ENCODE measurements at places on chromosomes 6 and 20.

DNA sequence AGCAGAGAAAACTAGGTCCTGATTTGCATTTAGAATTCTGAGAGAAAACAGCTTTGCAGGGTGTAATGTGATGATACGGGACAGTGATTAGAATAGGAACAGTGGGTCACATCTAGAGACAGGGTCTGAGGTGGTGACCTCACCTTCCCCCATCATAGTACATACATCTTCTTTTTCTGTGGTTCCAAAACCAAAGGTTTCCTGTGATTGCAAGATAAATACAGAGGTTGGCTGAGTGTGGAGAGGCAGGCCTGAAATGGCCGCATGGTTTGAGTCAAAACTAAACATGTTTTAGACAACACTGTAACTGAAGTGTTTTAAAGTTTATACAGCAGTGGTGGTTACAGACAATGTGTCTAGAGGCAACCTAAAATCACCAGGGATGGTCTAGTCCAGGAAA is 10.4 kb upstream of the NT5DC1 start:
- DNase-seq = no peak

DNA sequence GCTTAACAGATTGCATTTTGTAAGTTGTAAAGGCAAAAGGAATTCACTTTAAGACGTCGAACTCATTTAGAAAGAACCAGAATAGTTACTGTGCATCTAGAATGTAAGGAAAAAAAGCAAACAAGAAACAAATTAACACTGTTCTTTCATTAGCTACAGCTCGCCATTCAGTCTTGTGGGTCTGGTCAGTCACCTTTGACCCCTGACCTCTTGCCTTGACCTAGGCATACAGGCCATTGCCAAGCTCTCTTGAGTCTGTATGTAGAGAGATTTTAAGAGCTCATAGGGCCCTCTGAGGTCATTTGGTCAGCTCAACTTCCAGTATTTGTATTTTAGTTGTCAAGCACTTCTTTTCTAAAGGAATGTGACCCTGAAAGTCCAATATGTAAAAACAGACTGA is 318.7 kb downstream of the DHX35 start:
- DNase-seq = no peak

GRCh38 chr20:60034231-60035110 is 76.2 kb downstream of the CDH26 start:
- DNase-seq = no peak

DNA sequence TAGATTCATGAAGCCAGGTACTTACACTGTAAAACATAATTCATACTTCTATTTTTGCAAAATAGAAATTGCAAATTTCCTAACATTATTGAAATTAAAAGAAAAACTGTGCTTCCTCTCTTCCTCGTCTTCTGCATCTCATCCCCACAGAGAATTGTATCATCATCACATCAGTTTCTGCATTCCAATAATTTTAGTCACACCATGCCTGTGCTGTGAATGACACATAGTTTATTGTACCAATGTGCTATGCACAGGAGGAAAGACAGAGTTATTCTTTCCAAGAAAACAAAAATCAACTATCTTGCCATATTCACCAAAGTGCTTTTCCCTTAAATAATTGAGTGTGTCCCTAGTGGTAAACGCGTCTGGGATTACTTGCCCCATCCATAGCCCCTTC is 38.1 kb upstream of the FAM135A start:
- no peak for DNase-seq

GRCh38 chr6:157382821-157383220 is 1.8 kb downstream of the ZDHHC14 start:
- no peak for DNase-seq

- no peak for DNase-seq
Observed at GRCh38 chr6:24858177-24858653, 59.5 kb upstream of the ARMH2 start.

DNA sequence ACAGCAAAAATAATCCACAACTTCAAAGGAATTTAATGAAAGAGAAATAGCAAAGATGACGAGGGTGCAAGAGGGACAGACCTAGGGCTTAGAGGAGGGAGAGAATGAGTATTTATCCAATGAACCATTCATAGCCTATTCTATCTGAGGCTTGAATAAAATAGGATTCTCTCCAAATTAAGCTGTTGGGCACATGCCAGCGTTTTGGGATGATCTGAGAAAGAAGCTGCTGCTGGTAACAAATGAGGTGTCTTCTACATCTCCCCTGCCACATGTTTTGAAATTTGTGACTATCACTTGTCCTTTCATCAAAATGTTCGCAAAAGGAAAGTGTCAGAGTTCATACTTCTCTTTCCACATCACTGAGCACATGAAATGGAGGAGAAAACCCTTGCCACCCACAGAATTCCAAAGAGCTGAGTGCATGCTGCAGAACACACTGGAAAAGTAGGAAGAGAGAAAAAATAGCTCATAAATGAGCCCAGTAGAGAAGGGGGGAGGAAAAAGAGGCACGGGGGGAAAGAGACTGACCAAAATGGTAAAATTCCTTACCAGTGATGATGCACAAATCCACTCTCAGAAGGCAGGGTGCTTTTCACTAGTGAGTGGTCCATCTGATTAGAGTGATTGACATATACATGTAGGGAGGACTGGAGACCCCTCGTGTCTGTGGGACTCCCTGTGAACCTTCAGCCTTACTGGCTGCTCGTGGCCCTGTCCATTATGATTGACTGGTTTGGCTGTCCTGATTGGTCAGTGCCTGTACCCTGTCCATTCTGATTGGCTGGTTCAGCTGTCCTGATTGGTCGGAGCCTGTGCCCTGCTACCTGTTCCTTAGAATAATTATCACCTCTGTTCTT is 180.5 kb downstream of the OGFRL1 start:
- no peak for DNase-seq

GRCh38 chr6:43933148-43933885 is 163.3 kb downstream of the VEGFA start:
- DNase-seq = no peak

- no peak for DNase-seq
Observed at GRCh38 chr6:54057058-54057457, 54.2 kb upstream of the MLIP start.

- no peak for DNase-seq
Observed at GRCh38 chr6:128573036-128573435, 52.6 kb upstream of the PTPRK start.

DNA sequence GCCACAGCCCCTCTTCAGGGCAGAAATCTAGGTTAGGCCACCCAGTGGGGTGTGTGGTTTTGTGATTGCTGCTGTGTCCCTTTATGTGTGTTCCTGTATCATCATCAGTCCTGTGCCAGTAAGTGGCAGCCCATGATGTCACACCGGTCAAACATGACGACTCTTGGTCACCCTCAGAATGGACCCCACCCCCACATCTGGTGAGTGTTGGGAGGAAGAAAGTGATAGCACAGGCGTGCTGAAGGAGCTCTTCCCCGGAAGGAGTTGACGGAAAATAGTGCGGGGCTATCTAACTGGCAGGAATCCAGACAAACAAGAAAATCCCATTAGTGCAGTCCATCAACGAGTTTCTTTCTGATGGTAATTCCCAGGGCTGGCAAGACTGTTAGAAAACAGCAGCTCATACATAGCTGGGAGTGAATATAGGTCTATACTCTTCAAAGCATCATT is 33.4 kb upstream of the IL17A start:
- DNase-seq = no peak

- DNase-seq = no peak
Observed at GRCh38 chr6:155444120-155444917, 11.3 kb downstream of the NOX3 start.

GRCh38 chr6:44086931-44087574 is 40.2 kb downstream of the MRPL14 start:
- no peak for DNase-seq

- DNase-seq = no peak
Observed at GRCh38 chr6:128903715-128904114, 20.8 kb downstream of the LAMA2 start.

DNA sequence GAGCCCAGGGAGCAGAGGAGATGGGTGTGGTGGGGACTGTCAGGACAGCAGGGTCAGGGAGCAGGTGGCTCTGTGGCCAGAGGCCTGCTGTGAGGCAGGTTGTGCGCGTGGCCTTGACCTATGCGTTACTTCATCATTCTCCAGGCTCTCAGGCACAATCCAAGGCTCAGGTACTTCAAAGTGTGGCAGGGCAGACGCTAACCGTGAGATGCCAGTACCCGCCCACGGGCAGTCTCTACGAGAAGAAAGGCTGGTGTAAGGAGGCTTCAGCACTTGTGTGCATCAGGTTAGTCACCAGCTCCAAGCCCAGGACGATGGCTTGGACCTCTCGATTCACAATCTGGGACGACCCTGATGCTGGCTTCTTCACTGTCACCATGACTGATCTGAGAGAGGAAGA is 535 bp downstream of the NCR2 start:
- no peak for DNase-seq

- no peak for DNase-seq
Observed at GRCh38 chr6:139699335-139699734, 324.9 kb upstream of the CITED2 start.

DNA sequence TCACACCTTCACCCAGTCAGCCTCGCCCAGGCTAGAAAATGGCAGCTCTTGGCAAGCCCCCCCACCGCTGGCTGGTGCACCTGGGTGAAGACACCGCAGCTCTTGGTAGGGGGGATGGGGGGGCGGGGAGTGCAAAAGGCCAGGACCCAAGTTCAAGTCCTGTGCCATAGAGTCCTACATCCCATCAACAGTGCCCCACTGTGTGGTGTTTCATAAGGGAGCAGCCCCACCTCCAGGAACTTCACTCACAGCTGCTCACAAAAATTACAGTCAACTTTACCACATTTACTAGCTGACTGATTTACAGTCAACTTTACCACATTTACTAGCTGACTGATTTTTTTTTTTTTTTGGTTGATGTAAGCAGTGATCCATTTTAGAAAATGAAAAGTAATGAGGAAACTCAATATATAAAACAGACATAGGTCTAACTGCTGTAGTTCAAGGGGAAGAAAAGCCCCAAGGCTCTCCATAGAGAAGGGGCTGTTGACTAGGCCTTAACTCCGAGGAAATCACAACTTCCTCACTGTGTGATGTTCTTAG is 208.9 kb upstream of the SNX9 start:
- DNase-seq = no peak

DNA sequence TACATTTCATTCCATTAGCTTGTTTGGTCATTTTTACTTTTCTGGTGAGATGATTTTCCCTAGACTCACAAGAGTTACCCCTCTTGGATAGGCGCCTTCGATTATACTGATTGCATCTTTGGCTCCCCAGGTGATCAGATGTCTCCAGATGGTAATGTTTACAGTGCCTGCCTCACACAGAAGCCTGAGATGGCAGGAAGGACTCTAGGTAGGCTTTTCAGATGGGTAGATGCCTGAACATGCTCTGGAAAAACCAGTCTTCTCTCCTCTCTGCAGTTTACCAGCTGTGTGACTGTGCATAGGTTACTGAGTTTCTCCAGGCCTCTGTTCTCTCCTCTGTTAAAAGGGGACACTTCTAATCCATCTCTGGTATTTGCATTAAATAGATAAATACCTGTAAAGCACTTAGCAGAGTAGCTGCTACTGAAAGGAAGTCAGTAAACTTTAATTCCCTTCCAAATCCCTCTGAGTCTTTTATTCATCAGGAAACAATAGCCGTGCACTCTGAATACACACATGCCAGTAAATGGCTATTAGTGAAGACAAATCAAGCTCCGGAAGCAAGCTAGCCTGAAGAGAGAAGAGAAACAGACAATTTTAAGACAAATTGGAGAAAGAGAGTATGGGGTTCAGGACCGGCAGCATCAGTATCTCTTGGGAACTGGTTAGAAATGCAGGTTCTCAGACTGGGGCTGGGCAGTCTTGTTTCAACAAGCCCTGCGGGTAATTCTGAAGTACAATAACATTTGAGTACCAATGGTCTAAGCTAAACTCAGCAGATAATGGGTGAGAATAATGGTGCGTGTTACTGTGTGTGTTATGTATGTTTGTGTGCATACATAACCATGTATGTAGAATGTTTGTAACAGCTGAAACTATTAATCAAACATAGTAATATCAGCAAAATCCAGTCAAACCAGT is 139.4 kb downstream of the UST start:
- DNase-seq = no peak

DNA sequence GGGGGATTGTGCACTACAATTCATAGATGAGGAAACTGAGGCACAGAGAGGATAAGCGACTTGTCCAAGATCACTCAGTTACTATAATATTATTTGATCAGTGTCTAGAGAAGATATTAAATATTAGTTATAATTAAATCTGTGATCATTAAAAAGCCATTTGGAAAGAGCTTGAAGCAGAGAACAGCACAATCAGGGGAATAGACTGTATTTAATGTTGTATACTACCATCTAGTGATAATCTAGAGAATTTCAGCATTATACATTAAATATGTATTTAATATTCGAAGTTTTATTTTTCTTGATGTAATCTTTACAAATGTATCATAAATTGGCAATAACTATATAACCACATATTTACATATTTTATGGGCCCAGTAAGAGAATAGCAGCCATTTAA is 20.1 kb upstream of the MTCL3 start:
- DNase-seq = no peak

DNA sequence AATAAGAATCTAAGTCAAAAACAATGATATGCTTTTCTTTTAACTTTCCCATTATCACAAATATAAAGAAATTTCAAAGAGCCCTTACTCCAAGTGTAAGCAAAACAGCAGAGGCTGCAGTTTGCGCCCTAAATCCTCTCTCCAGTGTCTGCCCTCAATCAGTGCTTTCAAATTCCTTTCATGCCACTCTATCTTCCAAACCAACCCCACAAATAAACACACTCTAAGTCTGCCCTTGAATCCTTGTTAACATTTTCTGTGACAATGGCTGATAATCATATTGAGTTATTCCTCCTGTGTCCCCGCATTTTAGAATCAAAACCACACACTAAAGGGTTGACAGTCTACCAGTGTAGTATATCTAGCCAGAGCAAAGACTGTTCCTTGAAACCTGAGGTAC is 317.9 kb upstream of the MARCKS start:
- DNase-seq = no peak

- no peak for DNase-seq
Observed at GRCh38 chr20:32404017-32404416, 45.9 kb downstream of the ASXL1 start.

DNA sequence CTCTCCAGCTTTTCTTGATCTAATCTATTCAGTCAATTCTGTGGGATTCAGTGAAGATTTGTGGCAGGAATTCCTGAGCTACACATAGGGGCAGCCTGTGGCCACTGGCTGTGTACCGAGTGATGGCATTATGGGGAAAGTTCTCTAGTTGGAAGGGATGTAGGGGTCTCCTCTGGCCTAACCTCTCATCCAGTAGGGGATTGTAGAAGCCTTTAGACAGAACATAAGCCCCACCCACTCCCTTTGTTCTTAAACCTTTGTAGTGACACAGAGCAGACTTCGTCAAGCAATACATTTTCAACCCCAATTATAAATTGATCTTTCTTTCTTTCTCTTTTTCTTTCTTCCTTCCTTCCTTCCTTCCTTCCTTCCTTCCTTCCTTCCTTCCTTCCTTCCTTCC is 188.9 kb downstream of the QKI start:
- DNase-seq = no peak

DNA sequence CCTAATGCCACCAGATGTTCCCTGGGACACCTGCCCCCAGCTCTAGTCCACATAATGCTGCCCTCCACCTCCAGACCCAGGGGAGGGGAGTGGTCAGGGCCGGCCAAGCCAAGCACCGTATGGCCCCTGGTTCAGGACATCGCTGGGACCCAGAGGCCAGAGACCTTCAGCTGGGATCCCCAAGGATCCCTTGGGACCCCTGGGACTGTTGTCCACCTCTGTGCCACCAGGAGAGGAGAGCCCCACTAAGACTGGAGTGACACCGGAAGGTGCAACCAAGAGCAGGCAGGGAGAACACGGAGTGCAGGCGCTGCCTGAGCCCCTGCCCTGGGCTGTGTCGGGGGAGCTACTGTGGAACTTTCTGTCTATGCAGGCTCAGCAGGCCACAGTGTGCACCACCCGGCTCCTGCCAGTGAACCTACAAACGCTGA is 43.6 kb downstream of the CTCFL start:
- DNase-seq = no peak

Measured in NCI-H2107 (cell line).